ENCODE measurements at places on chromosomes 13 and 19.

DNA sequence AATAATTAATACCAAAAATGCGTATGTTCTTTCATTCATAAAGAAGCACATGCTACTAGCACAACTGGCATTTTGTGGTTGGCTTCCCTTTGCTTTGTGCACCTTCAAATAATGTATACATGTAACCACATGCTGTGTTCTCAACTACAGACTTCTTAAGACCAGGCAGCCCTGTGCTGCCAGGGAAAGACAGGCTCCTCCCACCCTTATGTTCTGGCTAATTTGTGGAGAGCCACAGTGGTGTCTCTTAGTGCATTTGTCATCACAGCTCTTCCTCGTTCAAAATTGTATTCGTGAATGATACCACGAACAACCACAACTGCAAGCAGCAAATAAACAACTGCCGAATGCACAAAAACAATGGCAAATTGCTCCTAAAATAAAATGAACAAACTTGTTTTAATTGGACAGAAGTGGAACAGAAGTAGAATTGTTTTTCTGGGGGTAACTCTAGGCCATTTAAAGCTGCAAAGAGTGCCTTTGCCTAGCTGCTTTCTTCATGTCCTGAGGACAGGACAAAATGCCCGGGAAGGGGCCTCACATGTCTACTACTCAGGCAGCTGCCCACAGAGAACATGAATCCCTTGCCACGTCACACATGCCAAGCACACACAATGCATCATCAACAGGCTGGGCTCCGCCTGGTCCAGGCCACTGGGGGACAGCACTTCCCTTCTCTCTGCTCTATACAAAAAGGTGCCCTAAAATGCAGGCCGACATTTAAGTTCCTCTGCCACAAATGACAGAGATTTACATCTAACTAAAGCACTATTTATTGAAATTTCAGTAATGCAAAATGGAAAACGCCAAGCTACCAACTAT is 21.7 kb downstream of the IRS2 start:
- DNase-seq, result no peak

- peak; percentile 61 for DNase-seq
These were observed 1.0 kb downstream of the REX1BD start for GRCh38 chr19:18589380-18590272.

DNA sequence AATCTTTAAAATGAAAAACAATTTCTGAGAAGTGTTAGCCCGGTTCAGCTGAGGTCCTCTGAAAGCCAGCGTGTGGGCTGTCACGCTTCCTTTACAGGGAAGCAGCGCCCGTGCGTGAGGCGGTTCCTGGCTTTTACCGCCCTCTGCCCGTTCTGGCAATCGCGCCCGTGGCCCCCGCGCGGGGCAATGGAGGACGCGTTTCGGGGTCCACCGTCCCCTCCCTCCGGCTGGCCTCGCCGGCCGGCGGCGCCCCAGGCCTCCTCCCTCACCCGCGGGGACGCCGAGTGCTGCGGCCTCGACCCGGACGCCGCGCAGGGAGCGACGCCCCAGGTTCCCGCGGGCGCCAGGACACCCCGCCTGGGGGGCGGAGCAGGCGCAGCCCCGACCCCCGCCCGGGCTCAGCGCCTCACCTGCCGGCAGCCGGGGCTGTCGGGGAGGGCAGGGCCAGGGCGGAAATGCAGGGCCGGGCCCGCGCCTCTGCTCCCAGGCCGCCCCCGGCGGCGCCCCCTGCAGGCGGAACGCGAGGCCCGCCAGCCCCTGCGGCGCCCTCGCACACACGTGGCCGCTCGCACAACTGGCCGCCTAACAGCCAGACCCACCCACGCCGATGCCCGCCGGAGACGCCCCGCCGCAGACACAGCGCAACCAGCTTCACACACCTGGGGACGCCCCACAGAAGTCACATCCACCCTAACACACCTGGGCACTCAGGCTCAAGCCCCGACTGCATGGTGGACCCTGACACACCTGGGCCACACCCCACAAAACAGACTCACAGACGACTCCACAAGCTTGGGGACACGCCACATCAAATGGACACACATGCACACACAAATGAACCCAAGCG is at the start of gene GGACT:
TSS of gene GGACT (minus strand) at position 459 of the 847 bp plus-strand sequence. CDS start 56,198 bp downstream, outside the sequence.
- DNase-seq, result peak; percentile 83

GRCh38 chr13:78521091-78521490 is 82.3 kb downstream of the POU4F1 start:
- DNase-seq, result no peak

GRCh38 chr19:20616071-20616470 is 45.3 kb downstream of the ZNF626 start:
- no peak for DNase-seq

GRCh38 chr19:29677001-29677817 is 11.9 kb downstream of the PLEKHF1 start:
- no peak for DNase-seq

DNA sequence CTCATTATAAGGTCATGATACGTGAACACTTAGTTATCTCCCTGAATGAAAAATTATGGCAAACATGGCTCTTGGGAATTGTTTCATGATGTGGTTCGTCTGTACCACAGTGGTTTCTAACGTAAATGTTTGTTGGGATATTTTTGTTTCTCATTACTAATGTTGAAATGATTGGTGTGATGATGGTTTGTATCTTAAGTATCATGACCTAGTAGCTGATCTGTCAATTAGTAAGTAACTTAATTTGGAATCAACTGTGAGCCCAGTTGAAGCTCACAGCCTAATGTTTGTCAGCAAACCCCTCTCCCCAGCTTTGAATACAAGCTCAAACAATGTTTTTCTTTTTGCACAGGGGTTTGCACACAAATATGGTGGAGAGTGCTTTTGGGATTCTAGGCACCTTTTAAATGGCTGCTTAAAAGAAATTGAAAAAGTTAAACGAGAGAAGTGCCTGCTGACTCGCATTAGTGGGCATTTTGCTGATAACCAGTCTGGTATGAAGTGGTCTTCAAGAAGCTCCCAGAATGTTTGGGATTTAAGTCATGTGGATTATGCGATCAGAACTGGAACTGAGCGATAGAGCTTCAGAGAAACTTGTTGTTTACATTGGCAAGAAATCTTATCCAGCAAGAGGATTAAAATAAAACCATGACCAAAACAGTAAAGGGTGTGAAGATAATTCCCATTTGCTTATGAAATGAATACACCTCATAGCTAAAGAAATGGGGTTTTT is 68.2 kb downstream of the LMO7 start:
- DNase-seq, result no peak

DNA sequence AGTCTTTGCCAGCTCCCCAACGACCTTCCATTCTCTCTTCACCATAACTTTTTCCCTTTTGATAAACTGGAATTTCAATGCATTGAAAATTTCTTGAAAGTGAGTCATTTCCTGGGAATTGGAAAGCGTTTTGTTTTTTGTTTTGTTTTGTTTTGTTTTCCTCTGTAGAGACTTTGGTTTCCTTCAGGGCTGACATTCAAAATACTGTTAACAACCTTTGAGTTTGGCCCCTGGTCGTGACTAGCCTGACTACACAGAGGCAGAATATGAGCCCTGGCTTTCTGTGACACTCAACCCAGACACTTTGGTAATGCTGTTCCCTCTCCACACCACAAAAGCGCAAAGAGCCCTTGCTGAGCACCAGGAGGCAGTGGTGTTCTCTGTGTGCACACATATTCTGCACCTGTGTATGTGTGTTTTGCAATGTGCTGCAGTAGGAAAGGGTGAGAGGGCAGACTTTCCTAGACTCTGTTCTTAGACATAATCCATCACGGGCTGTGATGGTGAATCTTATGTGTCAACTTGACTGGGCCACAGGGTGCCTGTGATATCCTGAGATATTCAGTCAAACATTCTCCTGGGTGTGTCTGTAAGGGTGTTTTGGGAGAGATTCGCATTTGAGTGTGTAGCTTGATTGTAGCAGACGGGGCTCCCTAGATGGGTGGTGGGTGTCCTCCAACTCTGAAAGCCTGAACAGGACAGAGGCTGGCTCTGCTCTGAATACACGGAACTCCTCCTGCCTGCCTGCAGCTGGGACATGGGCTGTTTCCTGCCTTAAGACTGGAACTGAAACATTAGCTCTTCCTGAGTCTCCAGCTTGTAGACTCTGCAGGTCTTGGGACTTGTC is 29.5 kb upstream of the ANKRD10 start:
- DNase-seq, result no peak

DNA sequence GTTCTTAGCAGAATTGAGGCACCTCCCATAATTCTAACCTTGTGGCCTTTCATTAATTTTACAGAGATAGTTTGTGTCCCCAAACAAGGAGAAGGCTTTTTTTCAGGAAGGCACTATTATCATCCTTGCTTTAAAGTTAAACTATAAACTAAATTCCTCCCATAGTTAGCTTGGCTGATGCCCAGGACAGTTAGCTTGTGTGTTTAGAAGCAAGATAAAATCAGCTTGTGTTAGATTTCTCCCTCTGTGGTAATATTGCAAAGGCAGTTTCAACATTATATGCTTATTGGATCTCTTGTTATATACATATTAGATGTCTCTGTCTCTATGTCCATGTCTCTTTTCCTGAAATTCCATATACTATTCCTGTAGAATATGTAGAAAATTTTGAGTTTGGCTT is 342.7 kb downstream of the TBC1D4 start:
- DNase-seq, result no peak

- DNase-seq, result no peak
These were observed 33.1 kb upstream of the C1QTNF9 start for GRCh38 chr13:24276306-24276705.

- DNase-seq, result no peak
These were observed 1657.0 kb upstream of the PRR20A start for GRCh38 chr13:55483626-55484158.

DNA sequence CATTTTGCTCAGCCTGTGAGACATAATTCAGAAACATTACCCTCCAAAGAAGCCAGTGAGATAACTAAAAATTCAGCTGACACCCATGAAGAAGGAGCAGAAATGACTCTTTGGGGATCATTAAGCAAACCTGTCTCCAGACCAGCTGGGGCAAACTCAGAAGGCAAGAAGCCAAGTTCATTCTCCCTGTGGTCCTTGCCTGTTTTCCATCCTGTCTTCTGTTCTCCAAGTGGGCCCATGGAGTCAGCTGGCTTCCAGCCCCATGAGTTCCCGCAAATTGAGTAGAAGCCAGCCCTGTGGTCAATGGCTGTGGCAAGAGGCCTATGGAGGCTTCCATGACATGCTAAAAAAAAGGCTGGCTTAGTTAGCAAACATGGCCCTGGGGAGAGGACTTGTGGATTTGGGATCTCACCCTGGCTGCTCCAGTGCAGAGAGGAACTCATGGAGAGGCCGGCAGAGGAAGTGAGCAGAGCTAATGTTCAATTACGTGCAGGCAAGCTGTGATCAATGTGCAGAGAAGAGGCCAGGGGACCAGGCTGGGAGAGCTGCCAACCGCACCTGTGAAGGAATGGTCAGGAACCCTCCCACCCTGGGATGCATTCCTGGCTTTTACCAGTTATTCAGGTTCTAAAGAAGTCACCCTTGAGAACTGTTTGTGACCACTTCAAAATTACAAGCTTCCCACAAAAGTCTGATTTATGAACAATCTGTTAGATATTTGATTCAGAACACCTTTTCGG is 229.1 kb downstream of the TSHZ3 start:
- no peak for DNase-seq

DNA sequence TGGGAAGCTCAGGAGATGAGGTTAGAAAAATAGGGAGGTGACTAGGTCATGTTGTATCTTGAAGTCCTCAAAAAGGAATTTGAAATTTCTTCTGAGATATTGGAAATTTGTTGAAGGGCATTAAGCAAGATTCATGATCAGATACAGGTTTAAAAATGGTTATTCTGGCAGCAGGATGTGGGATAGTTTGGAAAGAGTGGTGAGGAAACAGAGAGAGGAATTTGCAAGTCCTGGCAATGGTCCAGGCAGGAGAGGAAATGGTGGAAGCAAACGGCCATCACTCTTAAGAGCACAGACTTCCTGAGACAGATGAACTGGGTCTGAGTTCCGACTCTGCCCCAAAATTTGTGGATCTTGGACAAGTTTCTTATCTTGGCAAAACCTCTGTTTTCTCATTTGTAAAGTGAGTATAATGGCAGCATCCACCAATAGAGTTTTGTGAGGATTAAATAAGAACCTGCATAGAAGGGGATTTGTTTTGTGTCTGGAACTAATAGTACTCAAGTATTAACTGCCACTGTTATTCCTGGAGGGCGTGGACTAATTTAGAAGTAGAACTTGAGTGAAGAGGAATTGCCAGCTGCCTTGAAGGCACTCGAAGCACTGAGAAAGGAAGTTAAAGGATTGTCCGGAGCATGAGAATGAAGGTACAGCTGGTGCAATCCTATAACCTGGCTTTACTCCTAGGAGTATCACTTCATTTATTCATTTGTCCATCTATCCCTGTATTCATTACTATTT is 99.6 kb downstream of the CCNA1 start:
- DNase-seq, result no peak

DNA sequence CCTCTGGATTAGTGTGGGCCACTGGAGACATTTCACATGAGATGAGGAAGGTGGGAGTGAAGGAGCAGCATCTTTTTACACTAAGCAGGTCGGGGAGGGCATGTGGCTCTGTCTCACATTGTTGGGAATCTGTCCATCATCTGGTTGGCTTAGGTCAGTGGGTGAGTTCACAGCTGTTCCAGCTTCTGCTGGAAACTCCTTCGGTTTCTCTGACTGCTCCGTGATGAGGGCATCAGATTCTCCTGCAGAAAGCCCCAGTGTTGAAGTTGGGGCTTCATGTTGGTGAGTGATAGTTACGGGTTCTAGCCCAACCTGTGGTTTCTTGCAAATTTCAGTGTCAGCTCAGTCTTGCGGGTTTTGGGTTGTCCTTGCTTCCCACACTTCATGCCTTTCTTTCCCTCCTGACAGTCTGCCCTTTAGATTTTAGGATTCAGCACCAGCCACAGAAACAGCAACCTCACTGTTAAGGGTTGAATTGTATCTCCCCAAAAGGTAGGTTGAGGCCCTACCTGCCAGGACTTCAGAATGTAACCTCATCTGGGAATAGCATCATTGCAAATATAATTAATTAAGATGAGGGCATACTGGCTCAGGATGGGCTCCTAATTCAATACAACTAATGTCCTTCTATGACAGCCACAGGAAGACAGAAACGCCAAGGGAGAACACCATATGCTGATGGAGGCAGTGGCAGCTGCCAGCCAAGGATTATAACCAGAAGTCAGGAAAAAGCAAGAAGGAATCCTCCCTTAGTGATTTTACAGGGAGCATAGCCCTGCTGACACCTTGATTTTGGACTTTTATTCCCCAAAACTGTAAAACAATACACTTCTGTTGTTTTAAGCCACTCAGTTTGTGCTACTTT is 7.6 kb upstream of the ALOX5AP start:
- no peak for DNase-seq

Measured in T-helper 17 cell (primary cell).